ENCODE measurements at places on chromosomes 2 and 18.

DNA sequence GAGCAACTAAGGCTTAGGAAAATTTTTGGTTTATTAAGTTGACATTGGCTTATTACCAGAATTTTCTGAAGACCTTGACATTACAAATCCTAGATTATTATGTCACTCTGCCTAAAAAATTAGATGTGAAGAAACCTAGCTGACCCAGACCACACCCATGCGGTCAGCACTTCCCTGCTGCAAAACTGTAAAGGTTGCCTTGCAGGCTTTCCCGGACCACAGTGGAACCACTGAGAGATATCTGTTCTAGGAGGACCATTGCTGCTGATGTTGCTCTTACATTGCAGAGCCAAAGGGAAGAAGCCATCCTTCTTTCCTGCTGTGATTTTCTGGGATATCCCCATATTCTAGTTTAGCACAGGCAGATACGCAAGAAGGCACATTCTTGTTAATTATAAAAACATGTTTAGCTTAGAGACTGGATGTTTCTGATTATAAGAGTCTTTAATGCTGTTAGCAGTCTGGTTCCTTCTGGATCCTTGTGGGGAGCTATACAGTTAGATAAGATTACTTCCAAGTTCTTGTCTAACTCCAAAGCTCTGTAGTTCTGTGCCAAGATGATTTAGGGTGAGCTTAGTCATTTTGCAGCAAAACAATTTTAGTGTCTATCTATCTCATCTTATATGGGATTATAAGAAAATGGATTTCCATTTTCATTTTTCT lies 70.2 kb downstream of the AOX1 start:
- no peak for DNase-seq

- DNase-seq, result no peak
These were observed 296.8 kb upstream of the SLC39A10 start for GRCh38 chr2:195360242-195360641.

- DNase-seq, result no peak
These were observed 165.9 kb upstream of the STON1 start for GRCh38 chr2:48364100-48364499.

GRCh38 chr2:121455446-121455845 lies 75.2 kb upstream of the RNU4ATAC start:
- DNase-seq, result no peak

DNA sequence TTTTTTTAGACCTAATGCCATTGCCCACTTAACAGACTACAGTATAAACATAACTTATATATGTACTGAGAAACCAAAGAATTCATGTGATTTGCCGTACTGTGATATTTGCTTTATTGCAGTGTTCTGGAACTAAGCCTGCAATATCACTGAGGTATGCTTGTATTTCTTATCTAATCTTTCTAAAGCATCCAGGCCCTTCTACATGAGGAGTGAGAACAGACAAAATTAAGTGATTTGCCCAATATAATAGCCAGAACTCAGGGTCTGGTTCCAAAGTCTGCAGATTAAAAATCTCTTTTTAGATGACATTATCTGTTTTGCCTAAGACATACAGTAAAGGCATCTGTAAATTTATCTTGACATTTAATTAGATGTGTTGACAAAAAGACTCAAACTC lies 41.9 kb downstream of the BMPR2 start:
- DNase-seq, result no peak

GRCh38 chr2:201701646-201702045 lies 3.2 kb upstream of the MPP4 start:
- no peak for DNase-seq

DNA sequence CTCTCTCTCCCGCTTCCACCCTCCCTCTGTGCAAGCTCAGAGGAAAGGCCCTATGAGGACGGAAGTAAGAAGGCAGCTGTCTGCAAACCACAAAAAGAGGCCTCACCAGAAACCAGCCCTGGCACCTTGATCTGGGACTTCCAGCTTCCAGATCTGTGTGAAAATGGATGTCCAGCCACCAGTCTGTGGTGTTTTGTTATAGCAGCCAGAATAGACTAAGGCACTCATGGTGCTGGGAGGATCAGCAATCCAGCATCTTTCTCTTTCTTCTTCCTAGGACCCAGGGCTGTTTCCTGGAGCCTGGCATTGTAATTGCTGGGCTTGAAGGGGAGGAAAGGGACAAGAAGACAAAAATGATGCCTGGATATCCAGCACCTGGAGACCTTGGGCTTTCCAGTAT lies 122.5 kb downstream of the SOCS6 start:
- no peak for DNase-seq

GRCh38 chr18:74539289-74539688 lies 5.0 kb downstream of the CNDP1 start:
- no peak for DNase-seq

DNA sequence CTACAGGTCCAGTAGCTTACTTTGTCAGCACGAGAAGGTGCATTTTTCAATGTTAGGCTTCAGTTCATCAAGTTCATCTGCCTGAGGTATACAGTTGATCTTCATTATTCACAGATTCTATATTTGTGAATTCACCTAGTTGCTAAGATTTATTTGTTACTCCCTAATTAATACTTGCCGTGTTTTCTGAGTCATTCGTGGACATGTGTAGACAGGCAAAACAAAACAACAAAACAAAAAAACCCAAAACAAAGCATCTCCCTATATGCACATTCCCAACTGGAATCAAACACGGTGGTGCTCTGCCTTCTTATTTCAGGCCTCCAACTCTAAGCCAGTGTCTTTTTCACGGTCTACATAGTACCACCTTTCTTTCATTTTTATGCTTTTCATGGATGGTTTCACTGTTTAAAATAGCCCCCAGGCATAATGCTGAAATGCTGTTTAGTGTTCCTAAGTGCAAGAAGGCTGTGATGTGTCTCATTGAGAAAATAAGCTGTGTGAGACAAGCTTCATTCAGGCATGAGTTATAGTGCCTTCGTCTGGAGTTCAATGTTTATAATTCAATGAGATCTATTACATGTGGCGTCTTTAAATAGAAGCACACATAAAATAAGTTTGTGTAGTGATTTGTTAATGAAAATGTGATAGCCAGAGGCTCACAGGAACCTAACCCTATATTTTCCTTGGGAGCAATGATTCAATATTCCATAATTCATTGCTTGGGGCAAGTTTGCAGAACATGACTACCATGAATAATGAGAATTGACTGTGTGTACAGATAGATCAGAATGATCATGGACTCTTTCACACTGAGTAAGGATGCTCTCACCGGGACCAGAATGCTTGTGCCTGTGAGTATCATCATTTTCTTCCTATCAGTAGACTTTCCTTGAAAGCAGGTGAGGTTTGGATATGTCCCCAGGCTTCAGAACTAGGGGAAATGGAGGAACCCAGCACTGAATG lies 24.6 kb downstream of the ITGB6 start:
- DNase-seq, result no peak

GRCh38 chr2:61291851-61292575 lies 130.0 kb downstream of the C2orf74 start:
- DNase-seq, result no peak

- DNase-seq, result no peak
These were observed 50.7 kb downstream of the LIPG start for GRCh38 chr18:49612515-49613033.

- no peak for DNase-seq
These were observed 291.3 kb upstream of the TCF4 start for GRCh38 chr18:55879331-55879730.

GRCh38 chr2:223674998-223675609 lies 72.9 kb upstream of the SCG2 start:
- no peak for DNase-seq

DNA sequence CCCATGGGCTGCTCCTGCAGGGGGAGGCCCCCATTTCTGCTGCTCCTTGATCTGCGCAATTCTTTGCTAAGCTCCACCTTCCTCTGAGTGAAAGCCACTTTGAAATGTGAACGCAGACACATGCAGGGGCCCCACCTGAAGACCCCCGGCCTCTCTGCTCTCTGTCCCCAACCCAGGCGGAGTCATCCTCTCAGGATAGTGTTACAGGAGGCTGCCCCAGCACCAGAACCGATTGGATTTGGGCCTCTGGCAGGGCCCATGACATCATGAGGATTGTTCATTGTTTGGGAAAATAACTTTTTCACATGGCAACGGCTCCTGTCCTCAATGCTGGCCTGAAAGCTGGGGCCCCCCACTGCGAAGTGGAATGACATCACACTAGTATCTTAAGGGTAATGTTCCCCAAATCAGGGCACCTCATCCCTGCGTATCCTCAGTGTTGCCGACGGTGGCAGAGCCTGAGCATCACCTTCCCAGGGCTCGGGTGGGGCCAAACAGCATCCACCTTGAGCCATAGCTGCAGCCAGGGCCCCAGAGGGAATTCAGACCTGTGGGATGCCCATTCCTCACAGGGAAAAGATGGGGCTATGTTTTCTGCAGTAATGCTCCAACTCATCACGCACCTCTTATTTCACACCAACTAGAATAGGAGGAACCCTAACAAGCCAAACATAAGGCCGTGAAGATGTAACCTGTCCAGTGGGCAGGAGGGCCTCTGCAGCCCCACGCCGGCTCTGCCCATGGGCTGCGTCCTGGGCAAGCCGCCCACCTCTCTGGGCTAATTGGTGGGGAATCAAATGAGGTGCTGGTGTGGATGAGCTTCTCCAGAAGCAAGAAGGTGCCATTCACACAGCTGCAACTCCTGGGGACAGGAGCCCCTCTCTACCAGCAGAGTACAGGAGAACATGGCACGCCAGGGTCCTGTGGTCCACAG lies 2.7 kb upstream of the ERFE start:
- no peak for DNase-seq

GRCh38 chr2:163610817-163611556 lies 124.8 kb downstream of the FIGN start:
- DNase-seq, result no peak

DNA sequence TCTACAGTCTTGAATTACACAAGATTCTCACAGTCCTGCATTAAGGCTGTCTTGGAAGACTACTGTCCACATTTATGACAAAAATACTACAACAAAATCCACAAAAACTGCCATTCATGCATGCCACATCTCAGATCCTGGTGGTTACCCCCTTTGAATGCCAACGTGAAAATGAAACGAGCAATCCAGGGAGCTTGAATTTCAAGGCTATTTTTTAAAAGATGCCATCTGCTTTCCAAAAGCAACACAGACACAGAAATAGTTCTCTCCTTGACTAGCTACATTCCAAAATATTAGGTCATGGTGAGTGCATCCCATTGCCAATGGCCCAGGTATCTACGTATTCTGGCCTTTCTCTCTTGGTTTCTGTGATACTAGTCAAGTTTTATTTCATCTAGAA lies 36.3 kb downstream of the IRS1 start:
- no peak for DNase-seq
